Thoracic aorta endothelial cell (primary cell): ENCODE measurements at places on chromosomes 13 and 19. TPM values are rescaled to one million over a fixed set of nuclear protein-coding genes. Genes with fewer than 3 reads are reported as not detected.

The ZNF829 gene
- 2.0 and 2.5 TPM in 2 replicates for total RNA-seq

The ZNF790 gene
- total RNA-seq = 6.2 and 7.4 TPM in 2 replicates

The ZNF254 gene
- total RNA-seq = 18.7 and 28.3 TPM in 2 replicates

The UBE2L5 gene
- not detected in 2 replicates for total RNA-seq
